Kasumi-1 (cell line): ENCODE measurements at places on chromosomes 1 and 21.

DNA sequence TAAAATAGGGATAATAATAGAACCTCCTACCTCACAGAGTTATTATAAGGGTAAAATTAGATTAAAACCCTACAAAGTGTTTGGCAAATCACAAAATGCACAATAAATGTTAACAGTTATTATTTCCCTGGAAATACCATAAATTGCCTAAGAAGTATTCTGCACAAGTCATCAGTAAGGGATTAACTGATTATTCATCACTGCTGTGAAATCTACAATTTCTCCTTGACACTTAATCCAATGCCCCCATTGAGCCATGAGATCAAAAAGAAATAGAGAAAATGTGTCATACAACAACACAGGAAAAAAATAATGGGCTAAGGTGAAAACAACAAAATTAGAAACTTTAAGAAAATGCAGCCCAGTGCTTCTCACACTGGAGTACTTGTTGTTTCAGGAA lies 6.7 kb upstream of the SEC16B start:
- DNase-seq = no peak

DNA sequence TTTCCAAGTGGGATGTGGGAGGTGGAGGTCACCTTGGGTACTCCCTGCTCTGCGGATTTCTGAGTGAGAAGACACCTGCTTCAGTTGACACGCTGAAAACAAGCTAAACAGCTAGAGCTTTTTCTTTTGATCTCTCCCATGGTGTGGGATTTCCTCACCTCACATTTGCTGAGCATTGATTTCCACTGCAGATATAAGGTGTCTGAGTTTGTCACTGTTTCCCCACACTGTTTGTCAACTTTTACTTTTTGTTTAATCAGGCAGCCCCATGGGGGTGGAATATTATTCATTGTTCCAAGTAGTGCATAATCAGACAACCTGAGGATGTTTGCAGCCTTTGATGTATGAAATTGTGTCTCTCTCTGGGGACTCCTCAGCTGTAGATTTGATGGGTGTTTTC lies 49.5 kb downstream of the FASLG start:
- DNase-seq = no peak

- no peak for DNase-seq
Observed at GRCh38 chr1:153661111-153661708, 2.7 kb downstream of the SNAPIN start.

- no peak for DNase-seq
Observed at GRCh38 chr1:243416495-243416894, 160.7 kb downstream of the SDCCAG8 start.

GRCh38 chr1:85417017-85417416 lies 47.9 kb downstream of the DDAH1 start:
- DNase-seq = no peak

- no peak for DNase-seq
Observed at GRCh38 chr1:201561601-201562000, 22.7 kb downstream of the NAV1 start.

- no peak for DNase-seq
Observed at GRCh38 chr1:67619080-67619479, 65.9 kb upstream of the GADD45A start.

GRCh38 chr1:116671072-116671760 lies 3.7 kb upstream of the IGSF3 start:
- no peak for DNase-seq

GRCh38 chr1:28265577-28265976 lies 6.3 kb downstream of the SESN2 start:
- no peak for DNase-seq

DNA sequence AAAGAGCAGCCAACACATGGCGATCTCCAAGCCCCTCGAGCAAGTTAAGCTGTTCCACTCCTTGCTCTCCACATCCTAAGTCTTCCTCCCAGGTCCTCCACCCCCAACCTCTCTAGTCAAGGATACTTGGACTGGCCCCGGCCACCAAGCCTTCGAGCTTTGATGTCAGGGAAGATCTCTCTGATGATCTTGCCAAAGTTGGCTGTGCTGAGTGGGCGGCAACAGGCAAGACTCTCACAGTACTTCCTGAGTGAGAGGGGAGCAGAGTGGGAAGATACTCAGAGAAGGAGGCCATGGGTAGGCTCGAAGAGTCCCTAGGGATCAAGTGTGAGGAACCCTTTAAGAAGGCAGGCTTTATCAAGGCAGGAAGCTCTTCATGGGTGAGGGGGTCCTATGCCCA lies 2.8 kb downstream of the RFX5 start:
- no peak for DNase-seq

DNA sequence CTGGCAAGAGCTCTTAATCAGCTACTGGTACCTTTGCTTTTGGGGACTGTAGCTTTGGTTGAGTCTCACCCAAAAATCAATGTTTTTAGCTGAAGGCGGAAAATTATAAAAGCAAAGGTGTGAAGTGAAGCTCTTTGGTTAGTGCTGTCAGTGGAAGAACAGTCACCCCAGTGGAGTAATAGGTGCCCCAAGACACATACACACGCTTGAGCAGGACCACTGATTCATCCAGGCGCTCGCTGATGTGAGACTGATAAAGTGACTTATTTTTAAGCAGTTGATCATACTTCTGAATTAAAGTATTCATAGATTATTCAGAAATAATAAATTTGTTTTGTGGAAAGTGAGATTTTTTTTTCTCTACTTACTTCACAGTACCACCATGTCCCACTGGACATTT lies 37.1 kb downstream of the TGFB2 start:
- no peak for DNase-seq

DNA sequence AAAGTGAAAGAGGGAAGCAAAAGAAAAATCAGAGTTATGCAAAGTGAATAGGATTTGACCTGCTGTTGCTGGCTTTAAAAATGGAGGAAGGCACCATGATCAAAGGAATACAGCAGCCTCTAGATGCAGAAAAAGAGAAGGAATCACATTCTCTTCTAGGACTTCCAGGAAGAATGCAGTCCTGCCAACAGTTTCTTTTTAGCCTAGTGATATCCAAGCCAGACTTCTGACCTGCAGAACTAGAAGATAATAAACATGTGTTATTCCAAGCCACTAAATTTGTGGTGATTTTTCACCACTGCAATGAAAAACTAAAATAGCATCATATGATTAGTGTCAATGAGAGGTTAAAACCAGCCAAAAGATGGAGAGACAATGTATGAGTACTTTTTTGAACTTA lies 101.9 kb upstream of the ADAMTS5 start:
- DNase-seq = no peak

DNA sequence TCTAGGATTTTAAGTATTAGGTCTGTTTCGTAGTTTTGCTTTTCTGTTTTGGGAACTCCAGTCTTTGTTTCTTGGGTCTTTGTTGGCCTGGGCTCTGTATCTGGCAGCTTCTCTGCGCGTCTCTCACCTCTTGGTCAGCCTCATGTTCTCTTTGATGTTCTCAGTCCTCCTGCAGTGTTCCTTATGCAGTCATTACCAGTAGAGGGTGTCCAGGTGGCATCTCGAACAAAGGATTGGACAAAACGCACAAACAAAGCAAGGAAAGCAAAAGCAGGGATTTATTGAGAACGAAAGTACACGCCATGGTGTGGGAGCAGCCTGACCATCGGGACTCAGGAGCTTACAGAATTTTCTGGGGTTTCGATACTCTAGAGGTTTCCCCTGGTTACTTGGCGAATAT lies 133.7 kb upstream of the COL6A1 start:
- DNase-seq = no peak

- no peak for DNase-seq
Observed at GRCh38 chr21:34936883-34937563, 112.1 kb downstream of the RUNX1 start.

GRCh38 chr21:22754746-22755145 lies 1756.5 kb downstream of the NCAM2 start:
- no peak for DNase-seq

- no peak for DNase-seq
Observed at GRCh38 chr1:59238993-59239392, 57.9 kb upstream of the FGGY start.

- DNase-seq = no peak
Observed at GRCh38 chr1:168783458-168784210, 54.6 kb upstream of the DPT start.

DNA sequence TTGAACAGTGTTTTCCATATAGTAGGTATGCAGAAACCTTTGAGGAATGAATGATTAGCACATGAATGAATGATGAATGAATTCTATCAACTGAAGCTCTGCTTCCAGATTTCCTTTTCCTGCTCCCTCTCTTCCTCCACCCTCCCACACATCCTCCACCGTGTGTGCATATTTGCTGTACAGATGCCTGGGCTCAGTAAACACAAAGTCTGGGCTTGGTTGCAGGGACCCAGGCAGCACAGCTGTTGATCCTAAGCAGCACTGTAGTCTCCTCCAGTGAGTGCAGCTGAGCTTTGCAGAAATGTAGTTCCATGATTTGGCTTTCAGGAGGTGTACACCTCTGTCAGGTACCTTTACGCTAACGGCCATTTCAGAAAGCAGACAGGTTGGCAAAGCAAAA lies 611.7 kb downstream of the NUF2 start:
- no peak for DNase-seq

DNA sequence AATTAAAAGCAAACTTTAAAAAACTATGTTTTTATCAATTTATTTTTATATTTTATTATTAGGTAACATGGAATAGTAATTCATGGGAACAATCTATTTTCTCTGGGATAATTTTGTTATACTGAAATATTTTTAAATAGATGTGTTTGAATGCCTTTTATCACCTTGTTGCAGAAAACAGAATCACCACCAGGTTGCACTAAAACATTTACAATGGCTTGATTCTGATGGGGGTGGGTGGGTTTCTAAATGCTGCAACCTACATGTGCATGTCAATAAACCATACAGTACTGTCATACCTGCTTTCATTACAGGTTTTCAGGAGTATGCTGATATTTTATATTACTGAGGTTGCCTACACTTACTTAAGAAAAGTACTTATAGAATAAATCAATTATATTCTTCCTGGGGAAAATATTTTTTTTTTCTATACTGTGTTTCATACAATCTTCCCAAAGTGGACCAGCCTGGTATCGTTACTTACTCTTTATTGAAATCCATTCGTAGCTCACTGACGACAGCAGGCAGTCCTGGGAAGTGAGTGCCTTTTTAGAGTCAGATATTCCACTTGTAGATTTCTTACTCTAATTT lies 132.8 kb downstream of the PTPRC start:
- DNase-seq = peak; percentile 62

DNA sequence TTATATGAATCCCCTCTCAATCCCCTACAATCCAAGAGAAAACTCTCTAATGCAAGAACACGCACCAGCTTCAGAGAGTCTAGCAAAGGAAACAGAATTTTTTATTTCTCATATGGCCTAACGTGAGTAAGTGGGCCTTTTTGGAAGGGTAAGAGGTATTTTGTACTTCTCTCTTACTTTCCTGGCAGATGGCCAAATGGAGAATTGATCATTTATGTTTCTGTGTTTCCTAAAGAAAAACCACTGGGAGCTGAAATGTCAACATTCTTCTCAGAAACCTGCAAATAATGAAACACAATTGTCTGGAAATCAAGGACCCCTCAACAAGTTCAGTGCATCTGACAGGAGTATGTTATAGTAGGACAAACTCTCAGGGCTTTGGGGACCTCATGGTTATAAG lies 176.4 kb upstream of the C8B start:
- DNase-seq = no peak

DNA sequence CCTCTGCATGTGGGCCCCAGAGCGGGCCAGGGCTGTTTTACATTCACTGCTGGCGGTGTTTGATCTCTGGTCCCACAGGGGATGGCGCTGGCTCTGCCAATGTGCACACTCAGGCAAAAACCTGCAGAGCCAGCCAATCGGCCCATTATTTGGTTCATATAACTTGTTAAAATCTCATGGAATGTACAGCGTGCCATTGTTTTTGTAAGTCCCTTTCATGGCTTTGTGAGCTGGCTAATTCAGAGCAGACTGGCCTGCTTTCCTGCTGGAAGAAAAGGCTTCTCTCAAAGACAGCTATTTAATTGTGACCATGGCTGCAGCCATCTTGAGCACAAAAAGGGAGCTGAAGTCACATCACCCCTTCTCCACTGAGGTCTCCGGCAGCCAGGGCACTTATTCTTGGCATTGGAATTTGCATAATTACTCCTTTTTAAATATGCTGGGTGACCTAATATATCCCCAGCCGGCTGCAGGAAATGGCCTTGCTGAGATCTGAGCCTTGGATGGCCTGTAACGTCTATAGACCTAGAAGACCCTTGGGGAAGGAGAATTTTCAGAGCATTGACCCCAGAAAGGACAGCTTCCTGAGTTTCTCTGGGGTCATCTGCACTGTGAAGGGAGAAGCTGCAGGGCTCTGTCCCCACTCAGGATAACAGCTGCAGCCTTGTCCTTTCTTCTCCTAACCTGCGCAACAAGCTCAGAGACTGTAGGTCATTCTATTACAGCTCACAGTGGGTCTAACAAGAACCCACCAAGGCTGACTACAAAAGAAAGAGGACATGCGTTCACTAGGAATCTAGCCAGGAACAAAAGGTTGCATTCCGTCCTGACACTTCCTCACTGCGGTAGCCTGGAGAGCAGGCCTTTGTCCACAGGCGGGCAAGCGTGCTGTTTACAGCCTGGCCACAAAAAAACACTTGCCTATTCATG lies 45.8 kb downstream of the BCAR3 start:
- DNase-seq = no peak

- no peak for DNase-seq
Observed at GRCh38 chr1:17719874-17720273, 35.3 kb upstream of the ACTL8 start.

- no peak for DNase-seq
Observed at GRCh38 chr1:210686841-210687240, 358.1 kb downstream of the HHAT start.

DNA sequence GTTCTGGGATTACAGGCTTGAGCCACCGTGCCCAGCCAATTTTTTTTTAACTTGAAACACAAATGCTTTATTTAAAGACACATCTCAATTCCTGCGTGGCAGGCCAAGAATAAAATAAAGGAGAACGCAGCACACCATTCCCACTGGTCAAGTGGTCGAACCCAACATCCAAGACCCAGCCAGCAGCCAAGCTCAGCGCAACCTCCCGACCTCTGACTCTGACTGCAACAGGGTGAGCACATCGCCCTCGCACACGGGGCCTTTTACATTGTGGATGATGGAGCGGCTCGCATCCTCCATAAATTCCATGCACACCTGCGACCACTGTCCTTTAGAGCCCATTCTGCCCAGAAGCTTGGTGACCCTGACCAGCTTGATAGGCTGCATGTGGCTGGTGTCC lies 5.5 kb upstream of the GUK1 start:
- DNase-seq = no peak

- DNase-seq = no peak
Observed at GRCh38 chr1:150256198-150256553, 1.4 kb upstream of the CA14 start.

DNA sequence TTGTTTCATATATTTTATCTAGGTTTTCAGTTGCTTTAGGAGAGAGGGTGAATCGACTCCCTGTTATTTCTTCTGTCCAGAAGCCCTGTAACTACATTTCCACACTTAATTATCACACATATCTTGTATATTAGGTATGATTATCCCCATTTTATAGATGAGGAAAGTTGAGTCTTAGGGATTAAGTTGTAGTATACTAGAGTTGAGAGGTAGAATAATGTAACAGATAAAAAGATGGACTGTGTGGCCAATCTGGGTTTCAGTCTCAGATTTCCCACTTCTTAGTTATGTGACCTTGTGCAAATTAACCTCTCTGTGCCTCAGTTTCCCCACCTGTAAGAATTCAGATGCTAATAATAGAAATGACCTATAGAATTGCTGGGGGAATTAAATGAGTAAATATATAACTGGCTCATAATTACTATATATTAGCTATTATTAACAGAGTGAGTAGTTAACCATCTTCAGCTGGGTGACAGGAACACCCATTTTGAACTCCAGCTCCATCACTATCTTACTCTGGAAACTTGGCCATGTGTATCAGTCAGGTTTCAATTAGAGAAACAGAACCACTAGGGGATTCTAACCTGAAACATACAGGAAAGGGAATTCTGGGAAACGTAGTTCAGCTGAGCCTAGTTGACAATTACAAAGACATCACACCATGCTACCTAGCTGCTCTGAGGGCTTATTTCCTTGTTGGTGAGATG lies 20.4 kb upstream of the FOXO6 start:
- no peak for DNase-seq
